ENCODE measurements at places on chromosomes 1 and 21.

DNA sequence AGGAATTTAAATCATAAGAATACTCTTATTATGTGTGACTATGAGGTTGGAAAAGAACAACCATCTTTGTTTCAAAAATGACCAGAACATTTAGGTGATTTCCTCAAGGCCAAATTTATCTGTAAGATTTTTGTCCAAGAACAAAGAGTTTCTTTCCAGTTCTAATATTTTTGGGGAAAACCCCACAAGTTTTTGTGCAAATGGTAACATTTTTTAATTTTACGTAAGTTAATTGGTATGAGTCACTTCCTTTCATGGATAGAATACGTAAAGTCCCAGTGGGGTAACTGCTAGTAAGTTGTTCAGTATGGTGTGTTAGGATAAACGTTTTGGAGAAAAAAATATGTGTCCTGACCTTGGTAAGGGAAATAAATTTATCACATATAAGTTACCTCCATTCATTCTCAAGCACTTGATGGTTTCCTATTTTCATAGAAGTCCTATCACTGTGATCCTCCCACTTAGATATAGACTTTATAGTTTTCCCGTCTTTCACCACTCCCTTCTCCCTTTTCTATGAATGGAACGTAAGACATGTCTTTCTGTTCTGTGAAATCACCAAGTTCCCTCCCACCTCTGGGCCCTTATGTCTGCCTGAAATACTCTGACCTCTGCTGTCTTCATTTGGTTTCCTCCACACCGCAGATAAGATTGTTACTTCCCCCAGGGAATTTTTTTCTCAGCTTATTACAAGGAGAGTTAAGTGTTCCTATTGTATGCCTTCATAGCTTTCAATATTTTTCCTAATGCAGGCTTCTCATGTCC, 34.9 kb upstream of the TSNAX start:
- no peak for DNase-seq

GRCh38 chr1:31675756-31676155, 28.1 kb downstream of the COL16A1 start:
- DNase-seq = no peak

- no peak for DNase-seq
Observed at GRCh38 chr1:20199403-20199802, 13.1 kb upstream of the PLA2G2C start.

DNA sequence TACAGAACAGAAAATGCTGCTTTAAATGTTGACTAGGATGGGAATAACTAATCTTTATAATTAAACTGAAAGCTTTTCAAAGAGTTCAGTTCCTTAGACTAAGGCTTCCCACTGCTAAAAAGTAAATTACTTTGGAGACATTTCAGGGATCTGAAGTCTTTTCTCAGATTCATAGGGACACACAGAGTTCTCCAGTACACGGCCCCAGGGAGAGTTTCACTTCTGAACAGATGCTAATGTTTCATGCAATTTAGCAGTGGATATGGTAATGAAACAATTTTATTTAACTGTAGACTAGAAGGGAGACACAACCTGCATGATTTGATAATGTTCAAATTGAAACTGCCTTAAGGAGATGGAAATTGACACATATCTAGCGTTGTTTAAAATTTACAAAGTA, 1282.6 kb downstream of the NCAM2 start:
- DNase-seq = no peak

GRCh38 chr1:44571712-44572571, 102.3 kb downstream of the TMEM53 start:
- DNase-seq = no peak

GRCh38 chr1:20409012-20409411, 77.0 kb downstream of the CAMK2N1 start:
- DNase-seq = no peak

- DNase-seq = no peak
Observed at GRCh38 chr21:31929548-31929947, 56.7 kb downstream of the HUNK start.

GRCh38 chr1:207316622-207317391, 4.7 kb upstream of the CD55 start:
- DNase-seq = peak; percentile 80

DNA sequence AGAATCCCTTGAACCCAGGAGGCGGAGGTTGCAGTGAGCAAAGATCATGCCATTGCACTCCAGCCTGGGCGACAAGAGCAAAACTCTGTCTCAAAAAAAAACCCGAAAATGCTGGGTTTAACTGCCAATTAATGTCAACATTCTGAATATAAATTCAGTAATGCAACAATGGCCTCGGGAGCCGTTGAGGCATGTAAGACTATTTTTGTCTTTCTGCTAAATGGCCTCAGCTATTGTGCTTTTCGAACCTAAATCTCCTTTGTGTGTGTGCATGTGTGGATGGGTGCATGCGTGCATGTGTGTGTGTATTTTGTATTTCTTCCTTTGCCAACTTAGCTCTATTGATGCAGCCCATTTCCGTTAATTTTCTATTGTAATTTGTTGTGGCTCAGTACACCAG, 31.6 kb downstream of the CLIC4 start:
- no peak for DNase-seq

- no peak for DNase-seq
Observed at GRCh38 chr1:92774407-92774806, 10.5 kb downstream of the EVI5 start.

DNA sequence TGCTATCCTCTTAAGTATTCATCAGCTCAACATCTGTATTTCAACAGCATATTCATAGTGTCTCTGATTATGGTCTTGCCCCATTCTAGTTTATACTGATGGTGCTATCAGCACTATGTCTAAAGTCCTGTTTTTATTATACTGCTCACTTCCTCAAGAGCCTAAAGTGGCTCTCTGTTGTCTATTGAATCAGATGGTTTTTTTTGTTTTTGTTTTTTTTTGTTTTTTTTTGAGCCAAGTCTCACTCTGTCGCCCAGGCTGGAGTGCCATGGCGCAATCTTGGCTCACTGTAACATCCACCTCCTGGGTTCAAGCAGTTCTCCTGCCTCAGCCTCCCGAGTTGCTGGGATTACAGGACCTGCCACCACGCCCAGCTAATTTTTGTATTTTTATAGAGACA, 6.1 kb downstream of the STX12 start:
- no peak for DNase-seq

DNA sequence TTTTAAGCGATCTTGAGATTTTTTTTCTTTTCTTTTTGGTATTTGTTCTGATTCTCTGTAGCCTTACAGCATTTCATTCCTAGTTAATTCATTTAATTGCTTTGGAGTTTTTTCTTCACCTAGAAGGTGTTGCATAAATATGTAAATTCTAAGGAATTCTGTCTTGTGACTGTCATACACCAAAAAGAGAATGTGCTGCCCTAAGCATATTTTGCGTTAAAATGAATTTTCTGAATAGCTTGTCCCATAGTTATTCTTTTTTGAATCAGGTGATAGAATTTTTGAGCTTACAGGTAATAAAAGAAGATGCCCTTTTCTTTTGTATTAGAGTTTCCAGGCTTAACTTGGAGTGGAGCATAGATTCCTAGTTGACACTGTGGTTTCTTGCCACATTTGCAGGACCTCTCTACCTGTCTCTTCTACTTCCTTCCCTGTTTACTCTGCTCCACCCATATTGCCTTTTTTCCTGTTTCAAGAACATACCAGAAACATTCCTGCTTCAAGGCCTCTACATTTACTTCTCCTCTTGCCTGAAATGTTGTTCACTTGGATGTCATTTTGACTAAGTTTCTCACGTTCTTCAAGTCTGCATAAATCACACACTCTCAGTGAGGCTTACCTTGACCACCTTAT, 53.2 kb downstream of the KIF1B start:
- DNase-seq = no peak

DNA sequence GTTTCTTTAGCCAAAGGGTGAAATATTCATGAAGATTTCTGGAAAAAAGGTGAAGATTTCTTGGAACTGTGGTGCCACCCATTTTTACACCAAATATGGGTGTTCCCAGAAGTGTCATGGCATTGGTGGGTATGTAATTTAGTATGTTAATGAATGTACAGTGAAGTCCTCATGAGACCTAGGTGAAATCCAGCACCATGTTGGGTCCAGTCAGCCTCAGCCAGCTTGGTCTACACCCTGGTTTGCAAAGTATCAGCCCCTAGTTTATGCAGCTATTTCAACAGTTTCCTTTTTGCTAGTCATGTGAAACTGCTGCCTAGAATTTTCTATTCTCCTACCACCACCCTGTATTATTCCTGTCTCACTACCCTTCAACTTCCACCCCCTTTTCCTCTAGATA, 63.1 kb upstream of the CXADR start:
- DNase-seq = no peak

GRCh38 chr1:214503553-214503952, 47.8 kb downstream of the PTPN14 start:
- DNase-seq = no peak

DNA sequence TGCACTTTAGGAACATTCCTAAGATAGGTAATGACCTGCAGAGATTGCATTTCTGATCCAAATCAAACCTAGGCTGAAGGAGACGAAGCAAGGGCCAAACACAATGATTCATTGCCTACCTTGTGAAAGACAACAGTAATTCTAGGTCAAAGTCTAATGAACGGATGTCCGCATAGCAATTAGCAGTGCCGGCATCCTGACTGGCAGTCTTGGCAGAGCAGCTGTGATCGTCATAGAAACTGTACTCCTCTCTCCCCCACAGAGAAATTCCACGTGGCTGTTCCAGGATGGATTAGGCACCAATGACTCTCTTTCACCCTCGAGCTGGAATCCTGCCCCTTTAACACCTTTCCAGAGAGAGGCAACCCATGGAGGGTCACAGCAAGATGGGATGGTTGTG, 28.9 kb upstream of the VAV3 start:
- DNase-seq = no peak

GRCh38 chr1:51442198-51442597, 76.9 kb downstream of the EPS15 start:
- no peak for DNase-seq

DNA sequence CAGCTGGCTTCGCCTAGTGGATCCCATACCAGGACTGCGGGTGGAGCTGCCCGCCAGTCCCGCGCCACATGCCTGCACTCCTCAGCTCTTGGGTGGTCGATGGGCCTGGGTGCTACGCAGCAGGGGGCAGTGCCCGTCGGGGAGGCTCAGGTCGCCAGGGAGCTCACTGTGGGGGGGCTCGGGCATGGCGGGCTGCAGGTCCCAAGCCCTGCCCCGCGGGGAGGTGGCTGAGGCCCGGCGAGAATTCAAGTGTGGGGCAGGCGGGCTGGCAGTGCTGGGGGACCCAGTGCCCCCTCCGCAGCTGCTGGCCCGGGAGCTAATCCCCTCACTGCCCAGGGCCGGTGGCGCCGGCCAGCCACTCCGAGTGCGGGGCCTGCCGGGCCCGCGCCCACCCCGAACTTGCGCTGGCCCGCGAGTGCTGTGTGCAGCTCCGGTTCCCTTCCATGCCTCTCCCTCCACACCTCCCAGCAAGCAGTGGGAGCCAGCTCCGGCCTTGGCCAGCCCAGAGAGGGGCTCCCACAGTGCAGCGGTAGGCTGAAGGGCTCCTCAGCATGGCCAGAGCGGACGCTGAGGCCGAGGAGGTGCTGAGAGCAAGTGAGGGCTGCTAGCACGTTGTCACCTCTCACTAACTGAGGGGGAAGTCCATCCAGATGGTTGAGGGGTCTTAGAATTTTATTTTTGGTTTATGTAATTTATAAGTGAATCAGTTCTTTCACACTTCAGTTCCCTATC, 85.2 kb upstream of the HMCN1 start:
- no peak for DNase-seq

- DNase-seq = no peak
Observed at GRCh38 chr1:157776971-157777391, at the start of gene FCRL2. Gene FCRL2, minus strand, starts transcription at chr1:157777132. Its CDS starts 59 bp downstream, at chr1:157777073.

DNA sequence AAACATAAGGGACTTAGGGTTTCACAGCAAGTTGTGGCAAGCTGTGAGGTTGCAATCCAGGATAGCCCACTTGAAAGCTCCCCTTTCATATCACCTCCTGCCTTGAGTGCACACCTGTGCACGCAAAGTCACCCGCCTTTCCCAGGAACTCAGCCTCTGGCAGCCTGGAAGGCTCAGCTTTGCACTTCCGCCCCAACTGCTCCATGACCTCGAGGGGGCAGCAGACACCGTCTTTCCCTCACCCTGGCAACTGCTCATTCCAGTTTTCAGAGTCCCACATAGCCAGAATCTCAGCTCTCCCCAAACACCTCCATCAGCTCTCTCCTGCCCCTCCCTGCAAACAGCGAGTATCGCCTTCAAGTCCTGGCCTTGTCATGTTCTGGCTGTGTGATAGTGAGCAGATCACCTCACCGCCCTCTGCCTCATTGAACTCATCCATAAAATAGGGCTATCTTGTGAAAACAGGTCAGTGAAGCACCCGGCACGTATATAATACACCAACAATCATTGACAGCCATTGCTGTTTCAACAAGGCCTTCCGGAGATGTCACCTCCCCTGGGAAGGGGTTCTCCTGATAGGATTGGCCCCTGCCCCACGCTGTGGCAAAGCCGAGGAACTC, 32.2 kb upstream of the EPB41 start:
- DNase-seq = peak; percentile 85

DNA sequence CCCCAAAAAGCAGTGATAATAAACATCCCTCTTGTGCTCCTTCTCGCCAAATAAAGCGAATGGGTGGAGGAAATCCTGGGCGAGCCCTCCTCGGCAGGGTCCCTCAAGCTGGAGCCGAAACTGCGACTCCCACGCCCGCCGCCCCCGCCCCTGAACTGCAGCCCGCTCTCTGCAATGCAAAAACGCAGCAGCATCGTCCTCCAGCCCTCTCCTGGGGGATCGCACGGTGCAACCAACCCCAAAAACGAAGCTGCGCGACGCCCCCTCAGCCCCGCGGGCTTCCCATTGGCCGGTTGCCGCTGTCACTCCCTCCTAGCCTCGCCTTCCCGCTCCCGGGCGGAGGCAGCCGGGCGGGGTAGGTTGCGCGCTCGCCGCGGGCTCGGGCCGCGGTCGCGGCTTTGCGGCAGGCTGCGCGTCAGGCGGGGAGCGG, at the start of gene TMCC2:
Gene TMCC2 (plus strand): TSS at position 363 of the 430 bp plus-strand sequence. CDS start 619 bp downstream, outside the sequence.
- DNase-seq = peak; percentile 87

GRCh38 chr1:145730900-145731299, 11.6 kb downstream of the CD160 start:
- DNase-seq = no peak

- DNase-seq = no peak
Observed at GRCh38 chr1:157292302-157292701, 154.1 kb upstream of the ETV3 start.

GRCh38 chr1:163093579-163093978, 24.4 kb downstream of the RGS4 start:
- peak; percentile 20 for DNase-seq

- no peak for DNase-seq
Observed at GRCh38 chr1:193310564-193310963, 124.2 kb upstream of the B3GALT2 start.

- DNase-seq = no peak
Observed at GRCh38 chr1:224054611-224055010, 59.3 kb upstream of the FBXO28 start.

DNA sequence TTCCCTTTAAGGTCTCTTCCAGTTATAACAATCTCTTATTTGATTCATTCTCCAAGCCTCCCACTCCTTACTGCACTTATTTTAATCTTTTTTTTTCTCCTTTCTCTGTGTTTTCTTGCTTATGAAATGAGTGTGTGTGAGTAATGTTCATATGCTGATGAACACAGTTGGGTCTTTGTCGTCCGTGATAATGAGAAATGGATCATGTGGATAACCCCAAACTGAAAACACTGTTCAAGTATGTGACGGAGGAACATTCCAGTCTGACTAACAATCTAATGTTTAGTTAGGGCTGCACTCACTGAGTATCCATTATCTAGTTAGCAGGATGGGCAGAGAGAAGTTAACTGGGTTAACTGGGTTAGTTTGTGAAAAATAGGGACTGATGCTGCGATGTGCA, 253.1 kb upstream of the DUSP10 start:
- no peak for DNase-seq

- no peak for DNase-seq
Observed at GRCh38 chr1:9426291-9426711, 113.0 kb upstream of the SLC25A33 start.
